ENCODE measurements at places on chromosomes 5 and 9.
A peak's percentile ranks its signal among the peaks of the same experiment; 100 is the strongest.

DNA sequence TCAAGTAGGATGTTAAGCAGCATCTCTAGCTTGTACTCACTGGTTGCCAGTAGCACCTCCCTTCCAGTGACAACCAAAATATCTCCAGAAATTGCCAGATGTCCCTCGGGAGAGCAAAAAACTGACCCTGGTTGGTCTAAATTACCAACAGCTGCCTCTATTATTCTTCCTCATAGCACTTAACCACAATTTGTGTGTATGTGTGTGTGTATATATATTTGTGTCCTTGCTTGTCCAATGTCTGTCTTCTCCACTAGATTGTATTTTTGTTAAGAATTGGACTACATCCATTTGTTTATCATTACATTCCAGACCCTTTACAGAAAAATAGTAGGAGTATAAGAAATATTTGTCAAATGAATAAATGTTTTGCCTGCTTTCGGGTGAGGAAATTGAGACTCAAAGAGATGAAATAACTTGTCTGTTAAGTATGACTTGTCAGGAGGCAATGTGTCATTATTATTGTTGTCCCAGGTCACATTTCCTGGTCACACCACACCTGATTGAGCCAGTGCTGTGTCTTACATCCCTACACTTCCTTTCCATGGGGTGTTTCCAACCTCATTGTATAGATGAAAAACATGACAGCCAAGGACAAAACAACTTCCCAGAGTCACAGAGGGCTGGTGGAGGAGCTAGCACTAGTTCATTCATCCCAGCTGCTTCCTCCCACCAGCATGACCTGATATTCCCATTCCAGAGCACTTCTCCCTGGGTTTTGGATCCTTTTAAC is 11.4 kb upstream of the GRPEL2 start:
- DNase-seq: peak; percentile 55

GRCh38 chr9:8027351-8027750 is 227.8 kb upstream of the DMAC1 start:
- DNase-seq: no peak

DNA sequence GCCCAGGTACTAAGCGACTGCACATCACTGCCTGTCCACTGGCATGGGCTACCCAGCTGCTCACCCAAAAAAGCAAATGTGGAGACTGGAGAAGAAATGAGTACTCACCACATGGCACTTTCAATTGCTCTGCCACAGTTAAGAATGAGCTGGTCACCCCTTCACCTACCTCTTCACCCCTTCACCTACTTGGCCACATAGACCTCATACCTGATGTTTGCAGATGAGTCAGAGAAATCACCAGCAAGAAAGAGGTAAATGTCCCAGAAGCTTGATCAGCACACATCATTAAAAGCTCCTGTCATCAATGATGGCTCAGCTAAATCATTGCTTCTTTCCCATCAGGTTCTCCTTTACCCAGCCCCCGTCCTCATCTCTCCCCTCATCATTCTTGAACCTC is 7.6 kb upstream of the PRUNE2 start:
- DNase-seq: no peak

DNA sequence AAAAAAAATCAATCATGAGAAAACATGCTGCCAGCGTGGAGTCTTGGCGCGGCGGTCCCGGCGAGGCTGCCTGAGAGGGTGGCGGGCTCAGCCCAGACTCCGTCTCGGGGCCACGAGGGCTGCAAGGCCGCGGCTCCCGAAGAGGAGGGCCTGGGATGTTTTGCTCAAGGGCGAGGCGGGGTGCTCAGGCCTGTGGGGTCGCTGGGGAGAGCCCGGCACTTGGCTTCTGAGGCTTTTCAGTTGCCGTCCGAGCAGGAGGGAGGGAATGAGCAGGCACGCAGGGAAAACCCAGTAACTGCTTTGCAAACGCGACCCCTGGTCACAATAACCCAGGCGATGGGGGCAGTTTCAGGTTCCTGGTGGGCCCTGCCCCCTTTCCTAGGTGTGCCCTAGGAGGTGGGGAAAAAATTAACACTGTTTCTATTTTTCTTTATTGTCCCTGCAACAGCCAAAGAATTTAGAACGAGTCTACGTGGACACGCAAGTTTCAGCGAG is 3.2 kb upstream of the IRX2 start:
- DNase-seq: no peak

DNA sequence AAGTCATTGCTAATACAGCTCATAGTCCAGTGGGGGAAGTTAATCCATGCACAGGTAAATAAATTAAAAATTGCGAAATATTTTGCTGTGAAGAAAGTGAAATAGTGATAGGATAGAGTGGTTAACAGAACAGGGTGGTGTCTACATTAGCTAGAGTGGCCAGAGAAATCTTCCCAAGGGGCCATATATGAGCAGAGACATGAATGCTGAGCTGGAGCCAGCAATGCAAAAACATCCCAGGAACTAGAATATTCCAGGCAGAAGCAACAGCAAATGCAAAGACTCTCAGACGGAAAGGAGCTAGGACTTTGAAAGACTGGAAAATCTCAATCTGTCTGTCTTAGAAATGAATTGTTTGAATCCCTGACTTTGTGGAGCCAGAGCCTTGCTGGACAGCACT is 1221.6 kb downstream of the MAT2B start:
- no peak for DNase-seq

DNA sequence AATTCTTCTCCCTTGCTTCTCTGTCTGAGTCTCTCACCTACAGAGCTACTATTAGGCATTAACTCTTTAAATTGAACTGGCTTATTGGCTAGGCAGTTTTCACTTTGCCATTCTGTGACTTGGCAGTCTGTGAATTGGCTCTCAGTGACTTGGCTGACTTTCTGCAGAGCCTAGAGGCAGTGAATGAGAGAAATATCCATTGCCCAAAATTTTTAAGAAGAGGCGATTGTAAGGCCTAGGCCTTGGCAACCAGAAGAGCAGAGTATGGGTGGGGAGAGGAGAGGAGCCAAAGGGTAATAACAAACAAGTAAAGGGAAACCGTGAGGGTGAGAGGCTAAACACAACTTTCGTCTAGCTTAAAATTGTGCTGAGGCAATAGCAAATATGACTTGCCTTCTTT is 176.7 kb downstream of the PRR16 start:
- DNase-seq: no peak

- DNase-seq: no peak
Observed at GRCh38 chr9:107559494-107560086, 70.0 kb upstream of the KLF4 start.

DNA sequence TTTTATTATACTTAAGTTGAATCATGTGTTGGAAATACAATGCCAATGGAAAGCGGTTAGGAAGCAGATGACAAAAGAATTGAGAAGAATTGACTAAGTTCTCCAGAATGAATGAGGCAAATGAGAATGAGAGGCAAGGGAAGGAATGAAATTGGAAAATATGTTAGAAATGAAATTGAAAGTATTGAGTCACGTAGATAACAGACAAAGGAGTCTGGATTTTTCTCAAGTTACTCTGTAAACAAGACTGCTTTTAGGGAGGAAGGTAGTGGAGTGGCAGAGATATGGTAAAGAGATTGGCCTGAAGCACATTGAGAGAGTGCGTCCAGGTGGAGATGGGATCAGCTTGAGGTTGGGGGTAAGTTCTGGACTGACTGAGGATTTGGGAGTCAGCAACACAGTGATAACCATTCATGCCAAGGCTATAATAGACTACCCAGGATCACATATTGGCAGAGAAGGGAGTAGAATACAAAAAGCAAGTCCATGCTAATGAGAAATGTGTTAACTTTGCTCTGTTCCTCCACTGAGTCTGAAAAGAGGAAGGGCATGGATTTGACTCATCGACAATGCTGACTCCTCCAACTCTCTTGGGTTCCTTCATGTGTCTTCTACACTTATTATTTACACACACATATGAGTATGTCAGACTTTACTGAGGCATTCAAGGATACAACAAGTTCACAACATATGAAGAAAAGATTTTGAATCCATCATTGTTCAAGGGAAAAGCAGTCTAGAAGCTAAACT is 814.2 kb upstream of the ZNF608 start:
- DNase-seq: no peak

- peak; percentile 57 for DNase-seq
Observed at GRCh38 chr5:137995077-137995748, 37.7 kb downstream of the FAM13B start.

DNA sequence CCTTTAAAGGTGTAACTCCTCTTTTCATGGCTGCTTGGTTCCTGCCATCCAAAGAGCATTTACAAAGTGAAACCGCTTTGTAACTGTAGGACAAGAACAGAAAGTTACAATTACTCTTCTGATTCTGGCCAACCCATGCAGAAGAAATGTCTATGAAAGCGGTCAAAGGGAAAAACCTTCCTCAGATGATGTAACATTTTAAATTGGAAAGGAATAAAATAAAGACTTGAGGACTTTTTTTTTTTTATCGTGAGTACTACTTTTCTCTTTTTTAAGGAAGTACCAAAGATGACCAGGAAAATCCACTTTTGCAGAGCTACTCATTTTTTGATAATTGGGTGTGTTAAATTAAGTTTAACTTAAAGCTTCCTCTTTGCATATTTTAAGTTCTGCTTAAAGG is 13.0 kb upstream of the C9orf72 start:
- DNase-seq: no peak

- no peak for DNase-seq
Observed at GRCh38 chr9:131236161-131236560, 40.1 kb downstream of the FAM78A start.

All from fibroblast of villous mesenchyme (primary cell).